ENCODE measurements at places on chromosomes 7 and 10.
A peak's percentile ranks its signal among the peaks of the same experiment; 100 is the strongest.

GRCh38 chr10:98587156-98587837, 140.6 kb upstream of the HPS1 start:
- DNase-seq: no peak

- DNase-seq: no peak
Observed at GRCh38 chr7:108589874-108590273, 20.2 kb downstream of the DNAJB9 start.

GRCh38 chr7:130838738-130839137, 104.7 kb upstream of the KLF14 start:
- no peak for DNase-seq

DNA sequence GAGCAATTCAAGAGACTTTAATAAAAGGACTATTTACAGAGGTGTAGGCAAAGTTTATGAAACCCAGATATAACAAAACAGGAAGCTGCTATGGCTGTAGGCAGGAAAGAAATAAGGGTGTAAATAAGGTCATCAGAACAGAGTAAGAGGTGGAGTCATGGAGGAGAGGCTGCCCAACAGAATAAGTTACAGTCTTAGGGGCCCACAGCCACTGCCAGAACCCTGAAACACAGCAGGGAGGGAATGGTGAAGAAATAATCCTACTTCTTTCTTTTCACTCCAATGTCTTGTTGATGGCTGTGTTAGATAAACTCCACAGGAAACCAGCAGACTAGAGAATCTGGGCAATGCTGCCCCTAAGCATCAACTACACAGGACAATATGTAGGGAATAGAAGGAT, 155.8 kb upstream of the TAC1 start:
- no peak for DNase-seq

- DNase-seq: no peak
Observed at GRCh38 chr7:142250705-142251104, 7.2 kb downstream of the PRSS58 start.

DNA sequence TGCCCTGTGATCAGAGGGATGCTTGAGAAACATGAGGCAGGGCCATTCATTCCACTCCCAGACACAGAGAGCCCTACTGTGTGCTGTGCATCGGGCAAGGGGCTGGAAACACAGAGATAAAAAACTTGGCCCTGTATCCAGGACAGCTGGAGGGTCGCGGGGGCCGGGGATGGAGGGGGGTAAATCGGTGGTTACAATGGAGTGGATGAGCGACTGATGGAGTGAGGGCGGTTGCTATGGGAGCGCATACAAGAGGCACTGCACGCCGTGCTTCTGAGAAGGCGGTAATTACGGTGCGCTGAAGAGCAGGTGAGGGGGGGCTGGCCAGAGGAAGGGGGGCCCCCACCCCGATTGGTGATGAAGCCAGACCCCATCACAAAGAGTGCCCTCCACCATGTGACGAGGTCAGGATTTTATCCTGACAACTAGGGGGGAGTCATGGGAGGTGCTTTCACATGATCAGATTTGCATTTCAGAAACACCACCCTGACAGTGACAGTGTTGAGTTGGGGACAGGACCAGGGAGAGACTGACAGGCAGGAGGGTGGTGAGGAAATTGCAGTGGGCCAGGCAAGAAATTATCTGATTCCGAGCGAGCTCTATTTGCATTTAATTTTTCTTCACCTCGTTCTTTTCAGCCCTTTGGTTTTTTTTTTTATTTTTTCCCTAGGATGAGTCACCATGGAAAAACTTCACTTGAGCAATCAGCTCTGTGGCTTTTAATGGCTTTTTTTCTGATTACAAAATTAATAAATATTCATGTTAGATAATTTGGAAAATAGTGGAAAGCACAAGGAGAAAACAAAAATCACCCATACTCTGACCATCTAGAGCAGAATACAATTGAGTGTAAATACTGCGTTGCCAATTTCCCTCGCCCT, 7.8 kb downstream of the CPA5 start:
- peak; percentile 32 for DNase-seq

DNA sequence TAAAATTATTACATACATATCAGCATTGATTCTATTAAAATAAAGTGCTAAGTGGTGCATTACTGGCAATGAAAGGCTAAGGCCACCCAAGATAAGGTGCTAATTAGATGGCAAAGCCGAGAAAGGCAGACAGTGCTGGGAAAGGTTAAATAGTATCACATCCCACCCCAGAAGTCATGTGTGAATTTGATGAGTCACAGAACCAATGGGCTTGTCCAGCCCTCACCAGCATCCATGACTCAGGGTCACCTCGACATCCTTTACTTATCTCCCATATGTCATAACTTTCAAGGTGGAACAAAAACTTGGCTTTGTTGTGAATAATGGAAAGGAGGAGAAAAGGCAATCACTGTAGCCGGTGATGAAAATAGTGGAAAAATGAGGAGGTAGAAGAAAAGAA, 459.1 kb downstream of the PLXNA4 start:
- DNase-seq: no peak

GRCh38 chr10:133160826-133161471, 930 bp downstream of the KNDC1 start:
- DNase-seq: no peak

- no peak for DNase-seq
Observed at GRCh38 chr10:79316671-79317431, 30.4 kb upstream of the PPIF start.

GRCh38 chr7:85478530-85478929, 291.7 kb upstream of the SEMA3D start:
- no peak for DNase-seq

- DNase-seq: no peak
Observed at GRCh38 chr7:157613575-157614322, 276.9 kb downstream of the DNAJB6 start.

DNA sequence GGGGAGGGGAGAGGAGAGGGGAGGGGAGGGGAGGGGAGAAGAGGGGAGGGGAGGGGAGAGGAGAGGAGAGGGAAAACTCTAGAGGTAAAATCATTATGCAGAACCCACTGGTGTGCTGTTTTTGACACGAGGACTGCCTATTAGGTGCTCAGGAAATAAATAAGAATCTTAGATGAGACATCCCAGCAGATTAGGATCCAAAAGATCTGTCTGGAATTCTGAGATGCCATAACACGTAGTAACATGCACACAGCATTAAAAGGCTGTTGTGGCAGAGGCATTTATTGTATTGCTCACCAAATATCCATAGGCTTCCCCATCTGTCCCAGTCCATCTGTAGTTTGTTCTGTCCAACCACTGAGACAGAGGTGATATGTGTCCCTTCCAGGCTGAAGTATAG, 40.8 kb upstream of the KMT2E start:
- no peak for DNase-seq

DNA sequence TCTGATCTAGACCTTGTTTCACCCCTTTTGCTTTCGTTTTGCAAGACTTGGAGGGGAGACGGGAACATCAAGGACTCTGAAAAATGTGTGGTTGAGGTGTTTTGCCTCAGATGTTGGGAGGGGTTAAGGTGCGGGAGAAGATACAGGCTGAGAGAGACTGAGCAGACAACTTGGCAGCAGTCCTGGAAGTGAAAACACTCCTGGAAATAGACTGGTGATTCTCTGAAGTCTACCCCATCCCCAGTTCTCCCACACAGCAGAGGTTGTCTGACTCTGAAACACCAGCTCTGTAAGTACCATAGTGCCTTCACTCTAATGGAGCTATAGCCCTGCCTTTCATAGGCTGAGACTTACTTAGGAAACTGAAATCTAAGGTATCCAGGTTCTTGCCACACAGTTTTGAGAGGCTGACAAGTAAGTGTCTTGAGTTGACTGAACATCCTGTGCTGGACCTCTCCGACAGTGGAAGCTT, 152.5 kb downstream of the PPP1R9A start:
- no peak for DNase-seq

- no peak for DNase-seq
Observed at GRCh38 chr10:11355592-11355991, 255.9 kb downstream of the USP6NL start.

- DNase-seq: no peak
Observed at GRCh38 chr7:99833289-99833877, 5.6 kb downstream of the CYP3A43 start.

GRCh38 chr10:11986593-11987216, 55.9 kb downstream of the UPF2 start:
- DNase-seq: peak; percentile 4

- DNase-seq: no peak
Observed at GRCh38 chr10:44157574-44157973, 227.3 kb downstream of the CXCL12 start.

DNA sequence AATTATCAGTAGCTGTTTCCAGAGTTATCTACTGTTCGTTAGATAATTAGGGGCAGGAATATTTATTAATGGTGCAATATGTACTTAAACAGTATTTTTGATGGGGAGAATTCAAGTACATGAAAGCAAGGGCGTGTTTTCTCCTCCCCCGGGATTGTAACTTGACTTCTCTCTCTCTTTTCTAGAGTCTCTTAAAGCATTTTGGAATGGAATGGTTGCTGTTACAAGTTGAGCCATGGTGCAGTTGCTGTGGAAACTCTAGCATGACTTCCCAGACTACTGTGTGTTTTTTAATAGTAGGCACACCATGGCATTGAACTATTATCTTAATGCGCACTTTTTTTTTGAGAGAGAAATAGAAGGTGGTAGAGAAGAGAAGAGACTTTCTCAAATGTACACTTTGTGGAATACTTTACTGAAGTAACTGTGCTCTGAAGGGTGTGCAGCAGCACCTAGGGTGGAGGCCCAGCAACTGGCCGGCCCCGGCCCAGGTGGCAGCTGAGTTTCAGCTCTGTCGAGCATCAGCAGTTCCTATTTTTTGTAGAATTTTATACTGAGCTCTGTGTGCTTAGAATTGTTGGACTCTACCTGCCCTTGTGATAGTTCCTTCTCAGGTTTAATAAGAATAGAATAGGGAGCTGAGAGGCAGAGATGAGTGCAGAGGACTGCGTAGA, 64.4 kb downstream of the CCNY start:
- DNase-seq: no peak

DNA sequence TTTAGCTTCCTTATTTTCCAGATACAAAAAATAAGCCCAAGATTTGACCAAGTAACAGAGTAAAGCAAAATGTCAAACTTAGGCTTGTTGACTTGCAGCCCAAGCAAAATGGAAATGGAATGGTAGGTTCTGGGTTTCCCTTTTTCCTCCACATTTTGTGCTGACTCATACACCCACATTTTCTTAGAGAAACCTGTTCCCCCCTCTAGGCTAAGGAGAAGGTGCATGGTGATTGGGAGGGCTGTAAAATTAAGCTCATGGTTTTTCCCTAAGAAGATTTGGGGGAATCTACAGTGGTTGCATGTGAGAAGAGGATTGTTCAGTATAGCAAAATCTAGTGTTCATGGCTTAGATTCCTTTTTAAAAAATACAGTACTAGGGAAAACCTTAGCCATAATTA, 127.4 kb downstream of the ARL4A start:
- DNase-seq: no peak

GRCh38 chr7:41869997-41870396, 167.1 kb upstream of the INHBA start:
- DNase-seq: no peak

DNA sequence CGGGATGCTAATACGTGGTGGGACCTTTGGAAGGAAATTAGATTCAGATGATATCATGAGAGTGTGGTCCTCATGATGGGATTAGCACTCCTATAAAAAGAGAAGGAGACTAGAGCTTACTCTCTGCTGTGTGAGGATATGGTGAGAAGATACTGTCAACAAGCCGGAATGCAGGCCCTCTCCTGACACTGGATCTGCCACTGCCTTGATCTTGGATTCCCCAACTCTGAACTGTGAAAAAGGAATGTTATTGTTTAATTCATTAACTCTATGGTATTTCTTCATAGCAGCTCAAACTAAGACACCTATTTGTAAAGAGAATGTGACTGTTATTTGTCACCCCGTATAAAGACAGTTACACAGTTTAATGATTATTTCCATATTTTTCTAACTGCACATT, 1227.5 kb upstream of the C7orf33 start:
- DNase-seq: no peak

DNA sequence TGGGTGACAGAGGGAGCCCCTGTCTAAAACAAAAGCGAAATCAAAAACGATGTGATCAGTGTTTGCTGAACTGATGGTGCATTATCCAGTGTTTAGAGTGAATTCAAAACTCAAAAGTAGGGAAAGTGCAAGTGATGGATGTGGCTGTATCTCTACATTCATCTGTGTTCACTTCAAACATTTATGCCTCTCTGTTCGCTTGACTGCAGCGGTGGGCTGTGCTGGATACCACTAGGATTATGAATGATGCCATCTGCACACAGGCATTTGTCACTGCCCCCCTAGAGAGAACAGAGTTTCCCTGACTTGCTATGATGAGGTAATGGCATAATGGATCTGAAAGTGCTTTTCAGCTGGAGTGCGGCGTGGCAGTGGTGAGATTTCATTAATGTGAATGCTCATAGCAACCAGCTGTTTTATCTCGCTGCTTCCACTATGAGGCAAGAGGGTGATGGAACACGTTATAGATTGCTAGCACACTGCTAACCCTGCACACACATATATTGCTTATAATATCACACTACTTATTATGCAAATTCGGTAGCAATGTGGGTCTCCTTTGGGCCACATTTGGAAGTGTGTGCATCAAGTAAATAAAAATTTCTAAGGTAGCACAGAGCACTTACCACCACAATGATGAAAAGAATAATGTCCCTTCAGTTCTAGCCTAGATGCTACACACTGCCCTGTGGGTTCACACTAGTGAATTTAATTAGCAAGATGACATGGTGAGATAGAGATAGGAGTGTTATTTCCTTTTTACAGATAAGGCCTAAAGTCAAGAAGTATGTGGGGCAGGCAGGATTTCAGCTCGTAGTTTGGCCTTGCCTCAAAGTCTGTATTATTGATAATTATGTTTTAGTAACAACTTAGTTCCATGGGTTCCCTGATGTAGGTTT, 164.7 kb downstream of the CAMK1D start:
- peak; percentile 44 for DNase-seq

- DNase-seq: no peak
Observed at GRCh38 chr10:14254368-14254767, 76.4 kb downstream of the FRMD4A start.

DNA sequence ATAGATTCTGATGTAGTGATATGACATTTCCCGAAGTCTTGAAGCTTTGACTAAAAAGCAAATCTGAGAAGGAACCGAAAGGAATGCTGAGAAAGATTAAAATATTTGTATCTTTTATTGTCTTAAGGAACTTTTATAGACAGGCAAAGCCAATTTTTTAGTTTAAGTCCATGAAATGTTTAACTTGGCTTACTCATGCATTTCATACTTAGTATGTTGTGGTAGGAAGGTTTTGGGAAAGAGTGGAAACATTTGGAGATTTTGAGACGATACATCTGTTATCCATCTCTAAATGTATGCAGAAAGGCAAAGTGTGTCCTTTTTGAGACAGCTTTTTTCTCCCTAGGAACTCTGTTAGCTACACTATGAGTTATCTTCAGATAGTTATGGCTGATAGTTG, 10.1 kb downstream of the TBC1D12 start:
- DNase-seq: no peak

- no peak for DNase-seq
Observed at GRCh38 chr10:104049504-104050250, 36.0 kb downstream of the COL17A1 start.

All from NCI-H2081 treated with DMSO at 0.1 percent for 48 hours (cell line).